ENCODE measurements at places on chromosomes 13 and 19. TPM values are rescaled to one million over a fixed set of nuclear protein-coding genes. Genes with fewer than 3 reads are reported as not detected.
A peak's percentile ranks its signal among the peaks of the same experiment; 100 is the strongest.

CD70 gene
- total RNA-seq: 1.0 TPM

PLA2G4C gene
- total RNA-seq: 34.5 TPM

ZNF681 gene
- total RNA-seq: 4.5 TPM

BSPH1 gene
- total RNA-seq: not detected

PSG7 gene
- not detected for total RNA-seq

GFY gene
- total RNA-seq: 0.24 TPM

C3 gene
- 131 TPM for total RNA-seq

FUT2 gene
- total RNA-seq: 0.47 TPM

DNA sequence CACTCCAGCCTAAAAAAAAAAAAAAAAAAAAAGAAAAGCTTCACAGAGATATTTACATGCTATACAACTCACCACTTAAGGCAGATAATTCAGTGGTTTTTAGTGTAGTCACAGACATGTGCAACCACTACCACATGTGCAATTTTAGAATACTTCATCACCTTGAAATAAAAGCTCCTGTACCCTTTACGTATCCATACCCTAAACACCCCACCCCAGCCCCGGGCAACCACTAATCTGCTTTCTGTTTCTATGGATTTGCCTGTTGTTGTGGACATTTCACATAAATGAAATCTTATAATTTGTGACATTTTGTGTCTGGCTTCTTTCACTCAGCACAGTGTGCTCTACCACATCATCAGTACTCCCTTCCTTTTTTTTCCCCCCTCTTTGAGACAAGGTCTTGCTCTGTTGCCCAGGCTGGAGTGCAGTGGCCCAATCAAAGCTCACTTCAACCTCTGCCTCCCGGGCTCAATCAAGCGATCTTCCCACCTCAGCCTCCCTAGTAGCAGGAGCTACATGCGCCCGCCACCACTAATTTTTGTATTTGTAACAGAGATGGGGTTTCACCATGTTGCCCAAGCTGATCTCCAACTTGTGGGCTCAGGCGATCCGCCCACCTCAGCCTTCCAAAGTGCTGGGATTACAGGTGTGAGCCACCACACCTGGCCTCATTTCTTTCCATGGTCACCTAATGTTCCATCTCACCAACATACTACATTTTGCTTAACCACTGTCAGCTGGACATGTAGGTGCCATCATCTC is 4.0 kb downstream of the DDX39A start:
- DNase-seq: no peak

DNA sequence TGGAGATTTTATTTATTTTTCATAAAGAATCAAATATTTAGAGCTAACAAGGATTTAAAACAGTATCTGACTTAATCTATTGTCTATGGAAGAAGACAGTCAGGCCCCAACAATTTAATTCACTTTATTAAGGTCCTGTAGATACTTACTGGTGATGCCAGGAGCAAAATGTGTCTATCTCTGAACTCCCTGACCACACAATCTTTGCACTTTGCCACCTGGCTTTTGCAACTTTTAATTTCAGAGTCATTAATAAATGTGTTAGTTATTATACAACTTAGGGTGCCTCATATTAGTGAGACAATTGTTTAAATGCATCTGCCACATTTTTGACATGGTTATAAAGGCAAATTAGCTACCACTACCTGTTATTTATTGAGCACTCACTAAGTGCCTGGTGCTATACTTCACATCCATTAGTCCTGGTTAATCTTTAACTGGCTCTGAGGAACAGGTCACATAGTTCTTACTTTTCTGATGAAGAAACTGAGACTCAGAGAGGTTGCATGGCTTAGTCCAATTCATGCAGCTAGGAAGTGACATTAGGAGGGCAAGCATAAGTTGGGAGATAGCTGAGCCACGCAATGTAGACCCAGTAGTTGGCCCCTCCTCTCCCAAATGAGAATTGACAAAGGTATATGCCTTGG is 297.9 kb downstream of the DCT start:
- DNase-seq: no peak

DNA sequence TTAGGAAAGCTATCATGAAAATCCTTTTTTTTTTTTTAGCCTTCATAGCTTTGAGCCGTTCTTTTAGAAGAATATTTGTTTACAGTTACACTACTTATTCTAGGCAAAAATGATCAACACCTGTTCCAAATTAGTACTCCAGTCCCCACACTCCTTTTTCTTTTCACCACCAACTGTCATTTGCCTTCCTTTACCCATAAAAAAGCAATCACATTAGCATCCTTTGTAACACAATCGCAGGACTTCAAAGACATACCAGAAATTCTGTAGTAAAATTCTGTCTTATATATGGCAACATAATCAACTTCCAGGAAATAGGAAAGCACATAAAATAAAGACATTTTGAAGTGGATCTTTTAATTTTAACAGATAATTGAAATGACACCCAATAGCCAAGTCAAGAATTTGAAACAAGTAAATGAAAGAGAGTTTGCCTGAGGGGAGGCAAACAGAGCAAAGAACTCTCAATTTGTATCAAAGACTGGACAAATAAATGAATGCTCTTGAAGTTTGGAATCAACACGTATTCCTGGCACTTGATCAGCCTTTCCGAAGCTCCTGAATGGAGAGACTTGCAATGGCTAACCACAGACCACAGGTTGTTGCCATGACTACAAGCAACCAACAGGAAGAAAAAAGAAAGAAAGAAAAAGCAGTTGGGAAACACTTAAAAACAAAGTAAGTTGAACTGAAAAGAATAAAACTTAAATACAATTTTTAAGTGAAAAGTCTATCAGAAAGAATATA is 206.8 kb downstream of the PCDH9 start:
- no peak for DNase-seq

DNA sequence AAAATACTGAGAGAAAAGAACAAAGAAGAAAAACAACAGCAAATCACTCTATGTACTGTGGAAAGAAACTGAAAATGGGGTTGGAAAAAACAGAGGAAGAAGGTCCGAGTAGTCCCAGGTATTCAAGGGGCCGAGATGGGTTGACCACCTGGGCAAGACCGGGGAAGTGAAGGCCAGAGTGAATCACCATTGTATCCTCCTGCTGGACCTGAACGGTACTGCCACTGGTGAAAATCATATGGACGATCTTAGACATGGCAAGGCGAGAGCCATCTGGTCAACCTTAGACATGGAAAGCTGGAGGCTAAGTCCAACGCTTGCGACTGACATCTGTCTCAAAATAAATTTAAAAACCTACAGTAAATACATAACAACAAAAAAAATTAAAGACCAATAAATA is 44.4 kb upstream of the ZNF91 start:
- no peak for DNase-seq

- DNase-seq: no peak
Observed at GRCh38 chr13:46179969-46180763, 1.8 kb downstream of the LCP1 start.

DNA sequence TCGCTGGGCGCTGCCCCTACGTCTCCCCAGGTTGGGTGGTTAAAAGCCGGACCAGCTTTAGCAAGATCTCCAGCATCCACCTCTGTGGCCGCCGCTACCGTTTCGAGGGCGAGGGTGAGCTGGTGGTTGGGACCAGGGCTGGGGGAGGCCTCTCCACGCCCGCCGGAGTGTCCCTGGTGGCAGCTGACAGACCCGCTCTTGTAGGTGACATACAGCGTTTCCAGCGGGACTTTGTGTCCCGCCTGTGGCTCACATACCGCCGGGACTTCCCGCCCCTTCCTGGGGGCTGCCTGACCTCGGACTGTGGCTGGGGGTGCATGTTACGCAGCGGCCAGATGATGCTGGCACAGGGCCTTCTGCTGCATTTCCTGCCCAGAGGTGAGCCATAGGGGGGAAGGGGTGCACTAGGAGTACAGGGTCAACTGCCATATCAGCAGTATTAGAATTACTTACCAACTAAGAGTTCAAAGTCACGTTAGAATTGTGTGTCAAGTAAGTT is 1.1 kb downstream of the ATG4D start:
- no peak for DNase-seq

DNA sequence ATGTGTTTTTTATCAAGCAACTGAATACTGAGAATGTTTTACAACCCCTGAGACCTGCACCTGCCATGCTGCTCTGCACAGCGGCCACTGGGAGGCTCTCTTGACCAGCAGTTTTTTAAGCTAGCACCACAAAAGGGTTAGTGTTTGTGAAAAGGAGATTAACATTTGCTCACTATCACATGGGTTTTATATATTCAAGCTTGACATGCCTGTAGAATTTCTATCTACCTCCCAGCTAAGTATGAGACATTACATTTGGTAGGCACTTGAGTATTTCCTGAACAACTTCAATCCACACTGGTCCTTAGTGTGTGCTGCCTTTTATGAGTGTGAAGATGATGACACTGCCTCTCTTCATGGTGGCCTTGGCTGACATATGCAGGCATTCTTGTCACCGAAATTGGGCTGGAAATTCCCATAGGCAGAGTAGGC is 1238.9 kb downstream of the UQCRFS1 start:
- DNase-seq: peak; percentile 71

DNA sequence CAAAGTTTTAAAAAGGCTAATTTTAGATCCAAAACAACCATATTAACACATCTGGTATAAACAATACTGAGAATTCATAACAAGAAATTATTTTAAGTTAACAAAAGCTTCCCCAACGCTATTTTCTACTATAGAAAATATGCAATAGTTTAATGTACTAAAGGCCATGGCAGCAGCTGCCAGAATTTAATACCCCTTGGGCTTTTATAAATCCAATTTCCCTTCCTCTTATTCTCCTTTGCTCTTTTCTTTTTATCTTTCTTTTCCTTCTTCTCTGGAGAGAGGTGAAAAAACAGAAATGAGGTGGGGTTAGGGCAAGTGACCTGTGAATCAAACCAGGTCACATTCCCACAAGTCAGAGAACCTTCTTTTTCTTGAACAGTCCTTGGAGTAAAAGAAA is 58.9 kb downstream of the ENOX1 start:
- no peak for DNase-seq

DNA sequence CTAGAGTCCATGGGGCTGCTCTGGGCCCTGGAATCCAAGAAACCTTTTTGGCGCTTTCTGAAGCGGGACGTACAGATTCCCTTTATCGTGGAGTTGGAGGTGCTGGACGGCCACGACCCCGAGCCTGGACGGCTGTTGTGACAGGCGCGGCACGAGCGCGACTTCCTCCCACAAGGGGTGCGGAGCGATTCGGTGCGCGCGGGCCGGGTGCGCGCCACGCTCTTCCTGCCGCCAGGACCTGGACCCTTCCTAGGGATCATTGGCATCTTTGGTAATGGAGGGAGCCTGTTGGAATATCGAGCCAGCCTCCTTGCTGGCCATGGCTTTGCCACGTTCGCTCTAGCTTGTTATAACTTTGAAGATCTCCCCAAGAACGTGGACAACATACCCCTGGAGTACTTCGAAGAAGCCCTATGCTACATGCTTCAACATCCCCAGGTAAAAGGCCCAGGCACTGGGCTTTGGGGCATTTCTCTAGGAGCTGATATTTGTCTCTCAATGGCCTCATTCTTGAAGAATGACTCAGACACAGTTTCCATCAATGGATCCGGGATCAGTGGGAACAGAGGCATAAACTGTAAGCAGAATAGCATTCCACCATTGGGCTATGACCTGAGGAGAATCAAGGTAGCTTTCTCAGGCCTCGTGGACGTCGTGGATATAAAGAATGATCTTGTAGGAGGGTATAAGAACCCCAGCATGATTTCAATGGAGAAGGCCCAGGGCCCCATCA is 3.5 kb upstream of the ZFP82 start:
- no peak for DNase-seq

DNA sequence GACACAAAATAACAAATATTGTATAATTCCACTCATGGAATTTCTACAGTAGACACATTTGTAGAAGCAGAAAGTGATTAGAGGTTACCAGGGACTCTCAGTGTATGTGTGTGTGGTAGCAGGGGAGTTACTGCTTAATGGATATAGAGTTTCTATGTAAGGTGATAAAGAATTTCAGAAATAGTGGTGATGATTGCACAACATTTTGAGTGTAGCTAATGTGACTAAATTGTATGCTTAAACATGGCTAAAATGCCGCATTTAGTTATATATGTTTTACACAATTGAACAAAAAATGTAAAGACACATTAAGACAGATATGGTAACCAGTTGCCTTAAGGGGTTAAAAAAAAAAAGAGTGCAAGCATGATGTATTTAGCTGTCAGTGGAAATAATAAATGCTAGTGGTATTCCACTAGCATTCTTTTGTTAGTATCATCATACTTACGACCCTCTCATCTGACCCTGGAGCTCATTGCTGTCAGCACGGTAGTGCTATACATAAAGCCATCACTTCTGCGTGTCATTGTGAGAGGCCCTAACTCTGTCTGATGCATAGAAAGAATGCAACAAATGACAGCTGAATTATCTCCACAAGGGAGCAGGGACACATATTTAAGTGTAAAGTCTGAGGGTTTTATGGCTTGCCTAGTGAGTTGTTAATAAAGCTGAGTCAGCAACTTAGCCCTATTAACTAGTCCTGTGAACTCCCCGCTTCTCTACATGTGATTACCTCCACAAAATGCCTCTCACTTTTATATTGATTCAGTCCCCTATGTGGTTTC is 134.1 kb upstream of the RXFP2 start:
- DNase-seq: no peak

GRCh38 chr19:19649580-19649995 is 6.1 kb upstream of the GMIP start:
- no peak for DNase-seq

GRCh38 chr19:30512176-30513081 is 140.2 kb downstream of the ZNF536 start:
- DNase-seq: no peak

DNA sequence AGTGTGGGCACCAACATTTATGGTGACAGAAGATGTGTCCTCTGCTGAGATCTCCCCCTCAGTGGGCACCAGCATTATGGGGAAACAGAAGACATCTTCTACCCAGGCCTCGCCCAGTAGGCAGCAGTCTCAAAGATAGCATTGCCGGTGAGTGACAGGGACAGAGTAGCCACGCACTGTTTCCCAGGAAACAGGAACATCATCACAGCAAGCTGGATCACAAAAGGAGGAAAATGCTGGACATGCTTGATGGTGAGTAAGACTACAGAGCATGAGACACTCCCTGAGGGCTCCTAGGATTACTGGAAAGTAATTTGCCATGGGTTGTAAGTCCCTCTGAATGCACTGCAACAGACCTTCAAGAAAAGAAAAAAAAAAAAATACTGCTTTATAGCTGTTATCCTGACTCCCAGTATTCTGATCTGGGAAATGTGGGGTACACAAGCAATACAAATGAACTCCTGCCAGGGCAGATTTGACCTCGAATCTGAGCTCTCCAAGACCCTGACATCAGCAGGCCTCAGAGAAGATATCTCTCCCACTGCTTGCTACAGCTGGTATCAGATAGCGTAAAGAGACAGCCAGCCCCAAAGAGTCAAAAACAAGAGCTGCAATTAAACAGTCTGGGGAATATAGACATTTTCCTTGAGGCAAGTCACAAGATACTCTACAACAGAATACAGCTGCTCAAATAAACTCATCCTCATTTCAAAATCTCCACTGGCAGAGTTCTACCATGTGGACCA is 180.4 kb downstream of the RBM26 start:
- DNase-seq: no peak

DNA sequence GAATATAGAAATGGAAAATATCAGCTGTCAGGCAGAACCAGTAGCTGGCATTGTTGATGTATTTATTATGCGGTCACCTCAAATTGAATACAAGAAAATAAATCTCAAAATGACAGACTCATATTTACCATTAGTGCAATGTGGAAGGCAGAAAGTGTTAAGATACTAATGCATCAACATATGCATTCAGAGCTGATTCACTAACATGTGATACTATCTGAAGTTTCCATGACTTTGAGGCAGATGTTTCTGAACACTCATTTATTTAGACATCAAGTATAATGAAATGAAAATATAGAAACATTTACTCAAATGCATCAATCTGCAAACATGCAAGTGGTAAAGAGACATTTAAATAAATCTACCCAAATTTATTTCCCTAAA is 474.2 kb upstream of the SLC10A2 start:
- no peak for DNase-seq

- DNase-seq: no peak
Observed at GRCh38 chr19:39188960-39189359, 7.8 kb upstream of the NCCRP1 start.

All from testis (tissue), 5 donors.